ENCODE measurements at places on chromosomes 3 and 15.

DNA sequence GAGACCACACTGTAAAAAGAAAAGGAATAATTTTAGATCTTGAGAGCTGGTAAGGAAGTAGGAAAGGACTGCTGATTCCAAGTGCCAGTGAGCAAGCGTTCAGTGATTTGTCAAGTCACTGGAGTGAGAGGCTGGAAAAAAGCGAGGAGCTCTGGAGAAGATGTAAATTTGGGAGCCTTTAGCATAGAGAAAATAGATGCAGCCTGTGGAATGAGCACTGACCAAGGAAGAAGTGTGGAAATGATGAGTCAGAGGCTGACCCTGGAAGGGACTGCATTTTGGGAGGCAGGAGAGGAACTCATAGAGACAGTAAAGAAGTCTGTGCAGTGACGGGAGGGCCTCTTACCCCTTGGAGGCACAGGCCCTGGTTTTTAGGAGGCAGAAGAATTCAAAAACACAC lies 17.1 kb upstream of the ABTB1 start:
- DNase-seq, result no peak

DNA sequence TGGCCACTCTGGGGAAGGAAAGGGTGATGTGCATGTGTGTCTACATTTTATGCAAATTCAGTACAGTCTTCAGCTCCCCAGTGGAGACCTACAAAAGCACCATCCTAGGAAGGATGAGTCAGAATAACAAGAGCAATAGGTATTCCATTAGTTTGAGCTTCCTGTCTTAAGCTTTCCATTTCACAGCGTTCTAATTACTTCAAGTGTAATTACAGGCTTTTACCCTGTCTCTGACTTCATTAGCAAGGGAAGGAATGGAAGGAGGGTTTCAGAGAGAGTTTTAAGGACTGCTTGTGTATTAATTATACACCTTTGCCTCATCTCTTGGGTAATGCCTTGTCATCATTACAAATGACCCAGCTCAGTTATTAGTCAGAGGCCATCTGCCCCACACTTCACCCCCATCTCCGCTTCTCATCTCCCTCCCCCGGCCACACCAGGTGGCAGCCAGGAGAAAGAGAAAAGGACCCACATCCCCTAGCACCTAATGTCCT lies 202.8 kb upstream of the MRPL3 start:
- no peak for DNase-seq

DNA sequence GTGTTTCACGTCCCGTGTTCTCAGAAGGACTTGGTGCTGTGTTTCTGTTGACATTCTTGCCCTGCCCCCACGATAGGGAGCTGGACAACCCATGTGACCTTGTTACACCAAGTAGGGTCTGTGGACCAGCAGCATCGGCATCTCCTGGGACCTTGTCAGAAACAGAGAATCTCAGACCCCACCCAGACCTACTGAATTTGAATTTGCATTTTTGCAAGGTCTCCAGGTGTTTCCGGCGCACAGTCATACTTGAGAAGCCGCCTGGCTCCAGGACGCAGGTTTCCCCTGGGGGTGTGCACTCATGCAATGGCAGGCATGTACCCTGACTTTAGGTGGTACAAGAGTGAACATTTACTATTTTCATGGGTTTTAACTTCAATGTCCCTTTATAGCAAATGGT lies 117.9 kb downstream of the TLE3 start:
- no peak for DNase-seq

DNA sequence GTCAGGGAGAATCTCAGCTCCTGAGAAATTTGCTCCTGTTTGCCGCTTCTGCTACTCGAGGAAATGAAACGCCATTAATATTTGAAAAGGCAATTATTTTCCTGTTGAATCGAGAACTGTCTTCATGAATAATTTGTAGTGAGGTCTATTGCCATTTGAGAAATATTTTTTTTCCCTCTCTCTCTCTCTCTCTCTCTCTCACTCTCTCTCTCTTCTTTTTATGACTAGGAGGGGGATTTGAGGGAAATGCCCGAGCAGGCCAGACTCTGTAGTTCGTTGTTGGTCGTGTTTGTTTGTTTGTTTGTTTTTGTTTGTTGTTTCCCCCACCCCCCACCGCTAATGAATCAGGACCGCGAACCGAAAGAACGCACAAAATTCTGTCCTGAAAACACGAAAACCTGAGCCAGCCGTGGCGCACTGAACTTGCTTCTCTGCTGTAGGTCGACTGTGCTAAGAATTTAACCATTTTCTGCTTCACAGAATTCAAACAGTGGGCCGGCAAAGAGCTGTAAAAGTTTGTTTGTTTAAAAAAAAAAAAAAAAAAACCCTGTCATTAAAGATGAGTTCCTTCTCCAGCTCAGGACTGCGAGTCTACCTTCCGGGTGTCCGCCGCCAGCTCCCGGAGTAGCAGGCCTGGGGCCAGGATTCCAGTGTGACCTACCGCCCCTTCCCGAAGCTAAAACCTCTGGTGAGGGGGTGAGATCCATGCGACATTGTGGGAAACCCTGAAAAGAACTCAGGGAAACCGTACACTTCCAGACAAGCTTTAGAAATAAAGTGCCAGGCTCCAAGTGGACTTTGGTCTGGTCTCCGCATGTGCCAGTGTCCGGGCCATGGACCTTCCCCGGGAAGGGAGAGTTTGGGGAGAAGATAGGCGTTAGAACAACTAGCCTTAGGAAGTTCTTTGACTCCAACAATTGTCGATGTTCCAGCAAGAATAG lies 12.1 kb downstream of the ZIC4 start:
- DNase-seq, result no peak

DNA sequence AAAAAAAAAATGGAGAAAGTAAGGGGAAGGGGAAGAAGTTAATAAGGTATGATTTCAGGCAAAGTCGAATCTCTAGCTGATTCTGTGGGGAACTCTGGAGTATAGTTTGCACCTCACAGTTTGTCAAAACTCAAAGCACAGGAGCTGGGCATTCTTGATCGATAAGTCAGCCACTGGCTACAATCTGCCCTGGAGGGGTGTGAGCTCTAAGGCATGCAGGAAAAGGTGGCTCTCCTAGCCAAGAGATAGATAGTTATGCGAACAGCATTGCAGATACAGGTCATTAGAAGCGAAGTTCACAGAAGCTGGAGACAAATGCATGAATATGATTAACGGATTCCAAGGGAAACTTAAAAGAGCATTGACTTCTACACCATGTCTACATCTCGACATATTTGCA lies 952.6 kb downstream of the AGBL1 start:
- DNase-seq, result no peak

DNA sequence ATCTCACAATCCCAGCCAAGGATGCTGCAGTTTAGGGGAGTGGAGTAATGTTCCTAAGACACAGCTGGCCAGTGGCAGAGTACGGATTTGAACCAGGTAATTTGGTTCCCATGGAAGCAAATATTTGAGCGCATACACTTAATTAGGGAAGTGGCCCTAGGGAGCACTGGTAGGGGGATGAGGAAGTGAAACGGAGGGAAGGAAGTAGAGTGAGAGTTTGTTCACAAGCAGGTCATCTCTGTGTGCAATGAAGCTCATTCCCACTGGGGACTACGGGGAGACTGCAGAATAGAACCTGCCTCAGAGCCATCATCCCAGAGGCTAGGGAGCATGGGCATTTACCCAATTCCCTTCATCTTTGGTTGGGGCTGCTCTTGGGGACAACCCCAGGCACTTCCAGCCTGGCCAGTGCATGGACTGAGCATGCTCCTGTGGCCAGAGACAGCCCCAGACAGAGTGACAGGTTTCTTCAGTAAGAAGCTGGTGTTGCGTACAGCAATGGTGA lies 317.2 kb upstream of the PROK2 start:
- no peak for DNase-seq

DNA sequence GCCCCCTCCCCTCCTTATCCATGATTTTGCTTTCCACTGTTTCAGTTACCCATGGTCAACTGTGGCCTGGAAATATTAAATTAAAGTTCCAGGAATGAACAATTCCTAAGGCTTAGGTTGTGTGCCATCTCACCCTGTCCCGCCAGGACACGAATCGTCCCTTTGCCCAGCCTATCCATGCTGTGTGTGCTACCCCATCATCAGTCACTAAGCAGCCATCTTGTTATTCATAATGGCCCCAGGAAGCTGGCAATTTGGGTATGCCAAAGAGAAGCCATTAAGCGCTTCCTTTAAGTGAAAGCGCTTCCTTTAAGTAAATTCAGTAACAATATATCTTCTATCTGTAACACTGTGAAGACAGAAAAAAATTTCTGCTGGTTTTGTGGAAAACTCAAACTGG lies 49.2 kb upstream of the LDHAL6B start:
- DNase-seq, result no peak

All from kidney capillary endothelial cell (primary cell).